NCI-H1048 (cell line): ENCODE measurements at places on chromosomes 16 and 17.

- DNase-seq: no peak
Observed at GRCh38 chr16:52035436-52035835, 511.5 kb downstream of the TOX3 start.

DNA sequence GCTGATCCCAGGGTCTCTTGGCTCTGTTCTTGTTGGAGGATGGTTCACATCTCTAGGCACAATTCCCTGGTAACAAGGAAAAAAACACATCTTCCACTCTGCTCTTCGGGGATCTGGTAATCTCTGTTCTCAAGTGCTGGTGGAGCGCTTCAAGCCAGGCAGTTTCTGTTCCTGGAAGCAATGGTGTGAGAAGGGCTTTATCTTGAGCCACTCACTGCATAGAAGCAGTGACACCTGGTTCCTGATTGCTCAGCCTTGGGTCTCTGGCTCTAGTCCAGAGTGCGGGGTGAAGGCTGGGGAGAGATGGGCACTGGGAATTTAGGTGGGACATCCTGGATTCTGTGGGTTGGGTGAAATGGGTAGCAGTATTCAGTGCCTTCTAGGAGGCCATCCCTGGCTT is 14.1 kb downstream of the AKAP1 start:
- DNase-seq: no peak

- no peak for DNase-seq
Observed at GRCh38 chr17:28398280-28398981, 7.6 kb downstream of the SLC46A1 start.

DNA sequence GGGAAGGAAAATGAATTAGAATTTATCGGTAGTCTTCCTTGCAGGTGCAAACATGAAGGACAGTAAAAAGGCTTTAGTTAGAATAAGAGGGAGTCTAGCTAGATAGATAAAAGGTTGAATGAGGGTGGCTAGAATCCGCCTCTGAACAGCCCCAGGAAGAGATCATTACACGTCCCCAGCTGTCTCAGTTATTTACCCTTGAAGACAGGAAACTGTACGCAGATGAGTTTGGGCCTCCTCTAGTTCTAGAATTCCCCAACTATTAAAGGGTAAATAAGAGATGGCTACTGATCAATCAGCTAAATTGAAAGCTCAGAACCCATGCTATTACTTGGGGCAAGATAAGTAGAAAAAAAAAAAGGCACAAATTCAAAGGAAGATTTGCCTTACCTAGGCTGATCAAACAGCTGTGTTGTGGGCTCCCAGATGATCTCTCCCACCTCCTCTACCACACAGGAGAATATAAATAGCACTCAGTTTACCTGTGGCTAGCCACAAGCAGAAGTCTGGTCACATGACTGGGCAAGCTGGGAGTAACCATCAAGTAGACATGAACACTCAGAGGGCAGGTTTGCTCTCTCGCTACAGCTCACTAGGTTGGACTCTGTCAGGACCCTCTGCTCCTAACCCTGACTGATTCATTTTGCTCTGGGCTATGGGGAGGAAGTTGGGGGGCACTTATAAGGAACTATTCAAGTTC is 17.0 kb downstream of the FAM117A start:
- no peak for DNase-seq

- no peak for DNase-seq
Observed at GRCh38 chr16:7027401-7027800, 305.2 kb upstream of the RBFOX1 start.

- no peak for DNase-seq
Observed at GRCh38 chr16:27633221-27633620, 83.3 kb downstream of the KATNIP start.

- no peak for DNase-seq
Observed at GRCh38 chr16:84391151-84392030, 23.1 kb downstream of the ATP2C2 start.

DNA sequence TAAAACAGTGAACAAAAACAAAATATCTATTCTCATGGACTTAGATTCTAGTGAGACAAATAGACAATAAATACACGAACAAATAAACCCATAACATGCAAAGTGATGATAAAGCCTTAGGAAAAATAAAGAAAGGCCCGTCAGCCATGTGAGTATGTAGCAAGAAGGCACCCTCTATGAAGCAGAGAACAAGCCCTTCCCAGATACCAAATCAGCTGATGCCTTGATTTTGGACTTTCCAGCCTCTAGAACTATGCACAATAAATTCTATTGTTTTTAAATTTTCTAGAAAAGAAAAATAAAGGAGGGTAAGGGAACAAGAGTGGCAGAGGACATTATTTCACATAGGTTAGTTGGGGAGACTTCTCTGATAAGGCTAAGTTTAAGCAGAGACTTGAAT is 40.7 kb upstream of the SMURF2 start:
- DNase-seq: no peak

DNA sequence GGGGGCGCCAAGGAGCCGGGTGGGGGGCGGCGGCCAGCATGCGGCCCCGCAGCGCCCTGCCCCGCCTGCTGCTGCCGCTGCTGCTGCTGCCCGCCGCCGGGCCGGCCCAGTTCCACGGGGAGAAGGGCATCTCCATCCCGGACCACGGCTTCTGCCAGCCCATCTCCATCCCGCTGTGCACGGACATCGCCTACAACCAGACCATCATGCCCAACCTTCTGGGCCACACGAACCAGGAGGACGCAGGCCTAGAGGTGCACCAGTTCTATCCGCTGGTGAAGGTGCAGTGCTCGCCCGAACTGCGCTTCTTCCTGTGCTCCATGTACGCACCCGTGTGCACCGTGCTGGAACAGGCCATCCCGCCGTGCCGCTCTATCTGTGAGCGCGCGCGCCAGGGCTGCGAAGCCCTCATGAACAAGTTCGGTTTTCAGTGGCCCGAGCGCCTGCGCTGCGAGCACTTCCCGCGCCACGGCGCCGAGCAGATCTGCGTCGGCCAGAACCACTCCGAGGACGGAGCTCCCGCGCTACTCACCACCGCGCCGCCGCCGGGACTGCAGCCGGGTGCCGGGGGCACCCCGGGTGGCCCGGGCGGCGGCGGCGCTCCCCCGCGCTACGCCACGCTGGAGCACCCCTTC is 484 bp downstream of the FZD2 start:
- DNase-seq: no peak

GRCh38 chr17:8074554-8074953 is 13.0 kb downstream of the ALOX12B start:
- DNase-seq: no peak

DNA sequence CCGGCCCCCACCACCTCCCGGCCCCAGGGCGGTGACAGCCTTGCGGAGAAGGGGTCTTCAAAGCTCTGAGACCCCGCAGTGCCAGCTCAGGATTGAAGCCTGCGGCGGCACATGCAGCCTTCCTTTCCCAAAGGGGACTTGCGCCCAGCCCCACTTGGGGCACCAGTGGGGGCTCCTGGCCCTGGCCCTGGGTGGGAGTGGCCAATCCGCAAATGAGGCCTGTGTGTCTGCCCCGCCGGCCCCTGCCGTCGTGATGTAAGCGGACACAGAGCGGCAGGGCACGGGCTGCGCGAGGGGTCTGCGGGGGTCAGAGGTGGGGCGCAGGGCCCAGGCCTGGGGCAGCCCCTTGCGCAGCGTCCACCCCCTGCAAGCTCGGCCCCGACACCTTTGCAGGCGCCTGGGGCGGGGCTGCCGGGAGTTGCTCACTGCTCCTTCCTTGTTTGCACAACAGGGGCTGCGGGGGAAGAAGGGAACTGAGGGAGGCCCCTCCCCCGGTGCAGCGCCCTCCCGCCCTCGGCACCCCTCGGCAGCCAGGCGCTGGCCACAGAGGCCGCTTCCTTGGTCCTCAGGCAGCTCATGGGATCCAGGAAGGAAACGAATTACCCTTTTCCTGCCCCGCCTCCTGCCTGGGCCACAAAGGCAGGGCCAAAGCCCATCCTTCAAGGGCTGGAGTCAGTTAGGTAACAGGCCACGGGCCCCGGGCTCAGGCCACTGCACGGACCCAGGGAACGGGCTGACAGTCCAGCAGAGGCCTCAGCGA is 2.9 kb downstream of the SLC16A3 start:
- DNase-seq: no peak

GRCh38 chr16:50613281-50613963 is 65.2 kb downstream of the NKD1 start:
- DNase-seq: no peak

DNA sequence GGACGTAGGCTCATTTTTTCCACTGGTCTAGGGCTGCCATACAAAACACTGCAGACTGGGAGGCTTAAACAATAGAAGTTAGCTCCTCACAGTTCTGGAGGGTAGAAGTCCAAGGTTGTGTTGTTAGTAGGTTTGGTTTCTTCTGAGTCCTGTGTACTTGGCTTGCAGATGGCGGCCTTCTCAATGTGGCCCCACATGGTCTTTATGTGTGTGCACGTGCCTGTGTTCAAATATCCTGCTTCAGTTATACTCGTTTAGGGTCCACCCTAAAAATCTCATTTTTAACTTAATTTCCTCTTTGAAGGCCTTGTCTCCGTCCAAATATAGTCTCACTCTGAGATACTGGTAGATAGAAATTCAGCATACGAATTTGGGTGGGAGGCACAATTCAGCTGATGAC is 542.4 kb downstream of the HAPSTR1 start:
- DNase-seq: no peak

DNA sequence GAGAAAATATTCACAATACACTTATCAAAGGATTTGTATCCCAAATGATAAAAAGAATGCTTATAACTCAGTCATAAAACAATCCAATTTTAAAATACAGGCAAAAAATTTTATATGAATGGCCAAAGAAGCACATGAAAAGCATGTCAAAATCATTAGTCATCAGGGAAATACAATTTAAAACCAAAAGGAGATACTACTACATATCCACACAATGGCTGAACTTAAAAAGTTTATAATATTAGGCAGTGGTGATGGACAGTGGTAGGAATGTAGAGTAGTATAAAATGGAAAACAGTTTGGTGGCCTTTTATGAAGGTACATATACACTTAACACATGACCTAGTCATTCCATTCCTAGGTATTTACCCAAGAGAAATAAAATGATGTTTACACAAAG is 12.2 kb downstream of the CMC2 start:
- no peak for DNase-seq

DNA sequence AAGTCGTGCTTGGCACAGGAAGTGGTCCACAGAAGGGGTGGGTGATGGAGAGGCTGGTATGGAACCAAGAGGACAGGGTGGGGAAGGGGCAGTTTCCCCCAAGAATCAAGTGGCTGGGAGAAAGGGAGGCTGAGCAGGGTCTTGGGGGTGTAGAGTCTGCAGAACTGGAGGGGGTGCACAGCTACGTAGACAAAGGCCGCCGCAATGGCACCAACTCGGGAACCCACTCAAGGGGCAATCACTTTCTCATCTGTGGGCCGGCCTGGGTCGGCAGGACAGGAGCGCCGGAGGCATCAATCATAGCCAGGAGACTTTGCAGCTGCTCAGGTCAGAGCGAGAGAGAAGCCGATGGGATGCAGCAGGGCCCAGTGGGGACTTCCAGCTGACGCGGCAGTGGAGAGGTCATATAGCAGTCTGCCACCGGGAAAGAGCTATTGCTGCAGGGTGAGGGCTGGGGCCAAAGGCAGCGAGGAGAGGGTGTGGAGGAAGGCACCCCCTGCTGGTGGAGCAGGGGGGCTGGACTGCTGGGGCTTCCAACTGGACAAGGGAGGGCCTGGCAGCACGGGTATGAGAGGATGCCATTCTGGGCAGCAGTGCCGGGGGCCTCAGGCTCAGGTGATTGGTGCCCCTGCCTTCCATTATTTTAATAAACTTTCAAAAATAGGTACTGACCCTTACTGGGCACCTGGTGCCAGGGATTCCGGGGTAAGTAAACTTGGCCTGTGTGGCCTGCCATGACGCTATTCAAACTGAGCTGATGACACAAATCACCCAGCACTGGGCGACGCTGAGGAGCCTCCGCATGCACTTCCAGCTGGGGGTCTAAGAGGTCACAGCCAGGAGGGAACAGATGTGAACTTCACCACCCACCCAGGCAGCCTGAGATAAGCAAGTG is 52.5 kb upstream of the MTSS2 start:
- no peak for DNase-seq

- no peak for DNase-seq
Observed at GRCh38 chr16:1441391-1441829, 2.9 kb downstream of the CCDC154 start.

DNA sequence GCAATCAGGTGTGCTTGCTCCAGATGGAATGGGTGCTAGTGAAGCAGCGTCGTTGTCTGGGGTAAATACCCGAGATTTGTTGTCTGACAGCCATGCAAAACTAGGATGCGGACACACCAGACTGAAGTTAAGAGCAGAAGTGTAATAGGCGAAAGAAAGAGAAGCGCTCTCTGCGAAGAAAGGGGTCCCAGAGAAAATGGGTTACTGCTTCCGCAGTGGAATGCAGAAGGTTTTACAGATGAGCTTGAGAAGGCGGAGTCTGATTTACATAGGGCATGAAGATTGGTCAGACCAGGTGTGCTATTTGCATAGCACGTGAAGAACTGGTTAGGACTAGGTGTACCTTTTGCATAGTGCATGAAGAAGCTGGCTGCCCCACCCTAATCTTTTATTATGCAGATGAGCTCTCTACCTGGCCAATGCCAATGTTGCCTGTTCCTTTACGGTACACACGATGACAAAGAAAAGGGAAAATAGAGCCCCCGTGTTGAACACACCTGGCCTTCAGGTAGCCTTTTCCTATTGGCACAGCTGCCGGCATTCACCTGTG is 32.0 kb upstream of the SNN start:
- DNase-seq: no peak

DNA sequence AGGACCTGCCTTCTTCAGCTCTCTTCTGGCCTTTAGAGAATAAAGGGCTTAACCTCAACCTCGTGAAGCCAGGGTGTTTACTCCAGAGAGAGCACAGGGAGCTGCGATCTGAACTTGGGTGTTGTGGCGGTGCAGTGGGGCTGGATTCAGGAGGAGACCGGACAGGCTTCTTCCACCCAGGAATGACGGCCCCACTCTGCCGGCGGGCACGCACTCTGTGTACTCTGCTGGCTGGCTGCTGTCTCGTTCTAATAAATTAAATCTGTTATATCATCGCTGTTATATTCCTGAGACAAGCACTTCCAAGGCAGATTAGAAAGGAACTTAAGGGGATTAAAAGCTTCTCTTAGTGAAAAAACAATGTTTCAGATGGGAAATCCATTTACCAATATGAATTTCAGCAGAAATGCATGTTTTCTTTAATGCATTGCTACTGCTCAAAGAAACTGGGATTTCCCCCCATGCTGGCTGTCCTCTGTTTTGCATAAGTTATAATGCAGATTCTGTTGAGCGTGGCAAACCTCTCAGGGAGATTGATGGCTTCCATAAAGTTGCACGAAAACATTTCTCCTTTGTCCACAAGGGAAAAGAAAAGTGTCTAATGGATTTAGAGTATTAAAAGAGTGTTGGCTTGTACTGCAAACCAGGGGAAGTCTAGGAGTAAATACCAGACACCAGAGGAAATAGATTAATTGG is 168.6 kb upstream of the IRX3 start:
- DNase-seq: no peak

- no peak for DNase-seq
Observed at GRCh38 chr17:61729690-61730268, 133.5 kb downstream of the BRIP1 start.

GRCh38 chr16:72501739-72502593 is 330.0 kb upstream of the PMFBP1 start:
- DNase-seq: no peak

GRCh38 chr16:56657555-56658326 is at the start of gene MT1F:
Gene MT1F, plus strand, starts transcription at chr16:56657959. Its CDS starts 100 bp downstream, at chr16:56658059.
- DNase-seq: no peak
